Endothelial cell (in vitro differentiated cells): ENCODE measurements at places on chromosomes 4 and X.
A peak's percentile ranks its signal among the peaks of the same experiment; 100 is the strongest.

DNA sequence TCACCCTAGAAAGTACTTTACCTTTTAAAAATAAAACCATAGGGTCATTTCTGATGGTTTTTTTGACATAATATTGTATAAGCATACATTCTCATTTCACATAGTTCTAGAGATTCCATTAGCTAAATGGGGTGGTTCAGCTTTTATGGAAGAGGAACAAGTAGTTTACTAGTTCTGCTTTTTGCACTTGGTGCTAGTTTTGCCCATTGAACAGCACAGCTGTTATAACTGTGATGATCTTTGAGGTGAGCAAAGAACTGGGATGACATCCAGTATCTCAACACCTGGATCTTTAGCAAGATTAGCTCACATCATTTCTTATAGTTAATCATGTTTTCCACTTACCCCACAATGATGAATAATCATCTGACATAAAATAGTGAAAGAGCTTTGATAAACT, 40.9 kb downstream of the MOB1B start:
- DNase-seq, result no peak

GRCh38 chr4:85475631-85476233, 782 bp downstream of the ARHGAP24 start:
- DNase-seq, result peak; percentile 54

GRCh38 chr4:3709846-3710441, 56.2 kb upstream of the ADRA2C start:
- no peak for DNase-seq

DNA sequence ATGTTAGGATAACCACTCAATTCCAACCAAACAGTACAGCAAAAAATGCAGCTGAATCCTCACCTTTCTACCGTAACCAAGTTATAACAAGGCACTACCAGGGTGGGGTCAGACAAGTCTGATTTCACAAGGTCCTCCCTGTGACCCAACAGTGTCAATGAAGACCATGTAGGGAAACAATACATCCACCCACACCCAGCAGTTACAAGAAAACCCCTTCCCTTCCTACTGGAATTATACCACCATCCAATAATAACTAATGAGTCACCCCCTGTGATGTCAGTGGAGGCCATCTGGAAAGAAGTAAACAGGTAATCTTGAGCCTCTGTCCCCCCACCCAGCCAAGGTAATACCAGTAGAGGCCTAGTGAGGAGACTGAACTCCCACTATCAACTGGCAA, 117.6 kb downstream of the FGF16 start:
- no peak for DNase-seq

GRCh38 chrX:103423955-103424638, 47.8 kb downstream of the BEX3 start:
- no peak for DNase-seq

GRCh38 chr4:95457353-95457752, 91.4 kb downstream of the UNC5C start:
- DNase-seq, result no peak

- no peak for DNase-seq
Observed at GRCh38 chr4:82643994-82644733, 82.4 kb upstream of the TMEM150C start.

GRCh38 chrX:151870602-151871001, 42.1 kb upstream of the MAGEA4 start:
- no peak for DNase-seq

DNA sequence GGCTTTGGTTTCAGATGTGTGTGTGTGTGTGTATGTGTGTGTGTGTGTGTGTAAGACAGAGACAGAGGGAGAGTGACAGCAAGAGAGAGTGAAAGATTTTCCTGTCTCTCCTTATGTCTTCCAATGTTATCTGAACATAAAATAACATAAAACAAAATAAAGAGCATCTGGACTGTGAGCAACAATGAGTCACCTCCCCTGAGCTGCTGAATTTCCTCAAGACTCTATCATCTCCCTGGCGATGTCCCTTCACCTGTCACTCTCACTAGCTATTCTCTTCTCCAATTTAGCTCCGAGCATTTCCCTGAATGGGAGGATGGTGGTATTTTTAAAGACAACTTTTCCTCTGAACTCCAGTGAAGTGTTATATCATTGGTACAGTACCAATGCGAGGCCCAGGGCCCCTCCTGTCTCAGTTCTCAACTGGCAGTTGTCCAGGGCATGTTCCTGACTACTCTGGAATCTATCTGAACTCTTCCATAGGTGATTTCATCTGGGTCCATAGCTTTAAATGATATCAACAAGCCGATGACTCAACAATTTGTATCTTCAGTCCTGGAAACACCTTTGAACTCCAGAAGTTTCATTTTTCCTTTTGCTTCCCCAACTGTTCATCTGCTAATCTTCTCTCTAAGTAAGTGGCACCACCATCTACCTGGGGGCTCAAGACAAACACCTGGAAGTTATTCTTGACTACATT, 195.0 kb upstream of the CLNK start:
- no peak for DNase-seq

- no peak for DNase-seq
Observed at GRCh38 chrX:38513112-38513742, 48.1 kb upstream of the TSPAN7 start.

- no peak for DNase-seq
Observed at GRCh38 chr4:123787512-123788080, 391.0 kb downstream of the SPRY1 start.

DNA sequence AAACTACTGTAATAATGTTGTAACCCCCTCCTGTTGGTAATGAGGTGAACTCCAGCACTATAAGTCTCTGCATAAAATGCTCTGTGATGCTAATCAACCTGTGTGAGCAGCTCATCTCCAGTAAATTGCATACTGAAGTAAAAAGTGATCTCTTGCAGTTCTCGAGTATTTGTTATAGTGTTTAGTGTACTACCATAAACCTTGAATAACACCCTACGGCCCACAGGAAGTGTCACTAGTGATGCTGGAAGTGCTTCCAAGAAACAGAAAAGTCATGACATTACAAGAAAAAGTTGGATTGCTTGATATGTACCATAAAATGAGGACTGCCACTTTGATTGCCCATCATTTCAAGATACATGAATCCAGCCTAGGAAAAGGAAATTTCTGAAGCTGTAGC, 39.0 kb downstream of the IL15 start:
- no peak for DNase-seq

- DNase-seq, result no peak
Observed at GRCh38 chr4:6153874-6154273, 46.5 kb downstream of the JAKMIP1 start.

DNA sequence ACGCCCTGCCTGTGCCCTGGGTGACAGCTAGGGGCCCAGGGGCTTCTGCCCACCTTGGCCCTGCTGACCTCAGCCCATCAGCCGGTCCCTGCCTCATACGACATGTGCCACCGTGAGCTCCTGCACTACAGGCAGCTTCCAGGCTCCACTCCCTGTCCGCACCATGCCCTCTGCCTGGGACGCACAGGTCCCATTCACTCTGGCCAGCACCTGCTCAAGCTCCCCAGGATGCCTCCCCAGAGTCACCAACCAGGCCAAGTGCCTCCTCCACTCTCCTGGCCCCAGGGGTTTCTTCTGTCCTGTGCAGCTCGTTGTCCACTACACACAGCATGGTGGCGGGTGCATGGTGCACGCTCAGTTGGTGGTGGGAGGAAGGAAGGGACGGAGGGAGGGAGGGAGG, 20.2 kb upstream of the MRFAP1 start:
- DNase-seq, result no peak

DNA sequence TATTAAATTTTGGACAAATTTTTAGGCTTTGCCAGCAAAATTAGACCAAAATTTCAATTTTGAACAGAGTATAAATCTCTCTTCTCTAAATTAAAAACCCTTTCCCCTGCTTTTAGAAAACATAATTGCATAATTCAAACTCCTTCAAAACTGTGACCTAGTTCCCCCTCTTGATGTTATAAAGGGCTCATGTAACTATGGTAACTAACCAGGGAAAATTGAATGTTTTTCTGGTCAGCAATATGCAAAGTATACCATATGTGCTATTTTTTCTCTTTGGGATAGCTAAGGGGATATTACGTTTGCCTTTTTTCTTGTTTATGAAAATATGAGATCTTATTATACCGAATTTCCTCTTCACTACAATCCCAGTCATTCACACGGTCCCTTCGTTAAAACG, 5.1 kb upstream of the ING2 start:
- no peak for DNase-seq

DNA sequence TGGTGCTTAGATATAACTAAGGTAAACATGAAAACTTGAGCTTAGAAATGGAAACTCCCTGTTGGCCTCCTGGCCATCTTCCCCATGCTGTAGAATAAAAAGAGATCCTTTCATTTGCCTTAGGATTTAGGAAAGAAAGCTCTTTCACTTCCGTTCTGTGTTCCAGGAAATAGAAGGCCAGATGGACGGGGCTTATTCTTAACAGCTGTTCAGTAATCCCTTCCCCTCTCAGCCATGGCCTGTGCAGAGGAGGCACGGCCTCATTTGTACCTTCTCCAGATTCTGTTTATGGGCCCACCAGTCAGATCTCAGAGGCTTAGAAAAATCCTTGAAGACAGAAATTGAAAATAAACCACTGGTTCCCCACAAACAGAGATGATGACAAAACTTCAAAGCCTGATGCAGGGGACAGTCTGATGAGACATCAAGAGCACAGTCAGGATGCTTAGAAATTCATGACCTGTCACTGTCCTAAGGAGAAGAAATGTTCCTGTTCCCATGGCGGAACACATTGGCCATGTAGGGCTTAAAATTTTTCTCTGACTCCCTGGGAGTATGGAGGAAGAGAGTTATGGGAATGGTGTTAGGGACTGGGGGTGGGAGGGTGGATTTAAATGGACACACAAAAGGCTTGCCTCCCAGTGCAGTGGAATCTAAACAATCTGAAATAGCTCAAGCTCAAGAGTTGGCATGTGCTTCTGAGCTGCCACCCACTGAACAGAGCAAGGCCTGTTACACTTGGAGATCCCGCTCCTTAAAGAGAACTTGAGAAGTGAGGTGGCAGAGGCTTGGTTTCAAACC, 188.8 kb downstream of the SOWAHB start:
- no peak for DNase-seq

DNA sequence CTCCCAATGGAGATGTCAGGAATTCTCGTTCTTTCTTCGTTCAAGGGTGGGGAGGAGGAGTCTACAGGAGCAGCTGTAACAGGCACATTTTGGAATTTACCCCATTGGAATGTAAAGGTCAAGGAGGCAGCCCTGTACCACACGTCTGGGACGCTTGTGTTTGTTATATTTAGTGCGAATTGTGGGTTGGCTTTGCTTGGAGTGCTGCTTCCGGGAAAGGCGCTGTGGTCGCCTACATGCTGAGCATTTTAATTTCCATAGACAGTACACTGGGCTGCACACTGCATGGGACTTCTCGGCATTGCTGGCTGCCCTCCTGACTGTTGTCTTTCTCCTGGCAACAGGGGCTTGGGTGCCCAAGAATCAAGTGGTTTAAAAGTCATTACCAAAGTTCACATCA, 12.8 kb downstream of the GYG2 start:
- no peak for DNase-seq
